ENCODE measurements at places on chromosomes 6 and 20.

GRCh38 chr6:3665608-3666007 lies 85.9 kb downstream of the PXDC1 start:
- DNase-seq = no peak

- DNase-seq = no peak
Measured at GRCh38 chr6:41970436-41970846, 28.8 kb upstream of the CCND3 start.

DNA sequence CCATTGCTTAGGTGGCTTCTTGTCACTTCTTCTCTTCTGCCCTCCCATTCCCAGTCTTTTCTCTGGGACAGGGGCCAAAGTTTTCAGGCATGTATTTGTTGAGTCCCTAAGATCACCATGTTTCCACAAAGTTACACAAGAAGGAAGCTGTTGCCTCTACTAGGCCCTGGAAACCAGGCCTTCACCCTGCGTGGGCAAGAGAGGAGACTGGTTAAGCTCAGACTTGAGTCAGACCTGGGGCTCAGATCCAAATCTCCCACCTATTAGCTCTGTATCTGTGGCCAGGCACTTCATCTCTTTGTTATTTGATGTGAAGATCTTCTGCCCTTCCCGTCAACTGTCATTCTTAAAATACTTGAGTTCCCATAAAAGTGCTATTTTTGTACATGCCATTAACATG lies 154.6 kb downstream of the SASH1 start:
- DNase-seq = no peak

GRCh38 chr20:47220161-47220582 lies 136.3 kb downstream of the ZMYND8 start:
- DNase-seq = peak; percentile 61

- DNase-seq = no peak
Measured at GRCh38 chr6:29675561-29675960, 5.4 kb downstream of the ZFP57 start.

GRCh38 chr6:140537834-140538705 lies 1163.6 kb upstream of the CITED2 start:
- peak; percentile 66 for DNase-seq

GRCh38 chr6:39421383-39422225 lies 99.1 kb upstream of the KCNK16 start:
- no peak for DNase-seq

DNA sequence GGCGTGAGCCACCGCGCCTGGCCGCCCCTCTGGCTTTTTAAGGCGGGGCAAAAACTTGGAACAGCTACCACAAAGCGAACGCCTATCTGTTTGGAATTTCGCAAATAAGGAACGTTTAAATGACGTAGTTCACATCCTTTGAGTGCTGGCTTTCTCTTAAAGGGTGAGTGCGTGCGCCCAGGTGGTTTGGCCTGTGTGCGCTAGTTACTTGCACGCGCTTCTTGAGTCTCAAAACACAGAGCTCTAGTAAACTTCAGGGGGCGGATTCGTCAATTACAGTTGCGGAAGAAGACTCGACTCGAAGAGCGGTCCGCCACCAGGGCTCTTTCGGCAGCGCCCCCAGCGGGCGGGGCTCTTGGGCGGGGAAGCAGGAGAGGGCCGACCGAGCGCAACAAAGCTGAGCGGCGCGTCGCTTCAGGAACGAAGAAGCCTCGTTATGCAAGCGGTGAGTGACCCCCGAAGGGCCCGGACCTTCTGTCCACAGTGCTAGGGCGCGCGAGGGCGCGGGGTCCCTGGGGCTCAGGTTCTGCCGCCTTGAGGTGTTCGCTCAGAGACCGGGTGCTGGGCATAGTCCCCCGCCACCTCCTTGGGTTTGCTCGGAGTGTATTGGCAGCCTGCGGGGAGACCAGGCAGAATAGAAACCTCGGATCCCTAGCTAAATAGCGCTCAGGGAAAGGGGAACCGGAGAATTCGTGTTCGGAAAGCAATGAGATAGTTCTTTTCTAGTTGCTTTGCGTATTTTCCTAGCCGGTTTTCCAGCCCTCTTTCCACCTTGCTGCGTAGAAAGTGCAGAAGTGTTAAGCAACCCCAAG lies at the start of gene SYCP2L:
SYCP2L (plus strand) TSS at position 362 of the 812 bp plus-strand sequence; CDS start at position 437, 75 bp downstream.
- DNase-seq = no peak

- no peak for DNase-seq
Measured at GRCh38 chr20:8527998-8528723, 396.1 kb downstream of the PLCB1 start.

DNA sequence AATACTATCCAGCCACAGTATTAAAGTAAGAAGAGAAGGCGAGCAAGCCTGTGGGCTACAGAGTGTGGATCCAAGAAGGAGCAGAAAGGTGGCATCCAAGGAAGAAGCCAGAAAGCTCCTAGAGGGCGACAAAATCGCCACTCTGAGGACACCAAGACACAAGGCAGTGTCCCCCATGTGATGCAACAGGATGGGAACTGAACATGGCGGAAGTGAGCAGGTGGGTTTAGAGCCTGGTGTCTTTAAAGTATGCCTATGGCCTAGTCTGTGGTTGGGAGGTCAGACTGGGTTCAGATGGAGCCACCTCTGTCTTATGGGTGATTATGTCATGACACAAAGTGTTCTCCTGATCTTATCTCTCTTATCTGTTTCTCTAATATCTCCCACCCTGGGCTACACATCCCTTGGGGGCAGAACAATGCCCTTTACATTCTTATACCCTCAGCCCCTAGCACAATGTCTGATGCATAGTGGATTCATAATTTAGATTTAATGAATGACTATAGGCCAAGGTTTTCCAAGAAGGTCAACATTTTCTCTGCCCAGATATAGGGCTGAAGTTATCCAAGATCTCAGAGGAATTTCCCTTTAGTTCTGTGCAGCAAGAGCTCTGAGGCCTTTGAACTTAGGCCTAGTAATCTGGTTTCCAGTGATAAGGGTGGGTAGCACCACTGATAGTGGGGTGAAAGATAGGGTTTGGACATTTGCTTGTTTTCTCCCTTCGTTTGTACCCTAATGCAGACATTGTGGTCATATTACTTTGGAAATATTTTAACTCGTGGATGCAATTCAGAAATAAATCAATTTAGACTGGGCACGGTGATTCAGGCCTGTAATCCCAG lies 167.3 kb upstream of the AKIRIN2 start:
- no peak for DNase-seq

- DNase-seq = no peak
Measured at GRCh38 chr20:12241065-12241464, 323.4 kb downstream of the BTBD3 start.

GRCh38 chr6:108568101-108568500 lies 7.4 kb downstream of the FOXO3 start:
- no peak for DNase-seq

DNA sequence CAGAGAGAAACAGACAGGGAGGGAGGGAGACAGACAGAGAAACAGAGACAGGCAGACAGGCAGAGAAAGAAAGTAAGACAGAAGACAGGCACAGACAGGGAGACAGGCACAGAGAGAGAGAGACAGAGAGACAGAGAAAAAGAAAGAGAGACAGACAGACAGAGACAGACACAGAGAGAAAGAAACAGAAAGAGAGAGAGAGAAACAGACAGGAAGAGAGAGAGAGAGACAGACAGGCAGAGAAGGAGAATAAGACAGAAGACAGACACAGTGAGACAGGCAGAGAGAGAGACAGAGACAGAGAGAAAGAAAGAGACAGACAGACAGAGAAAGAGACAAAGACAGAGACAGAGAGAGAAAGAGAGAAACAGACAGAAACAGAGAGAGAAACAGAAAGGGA lies 754.8 kb upstream of the DEFB115 start:
- no peak for DNase-seq

- DNase-seq = no peak
Measured at GRCh38 chr6:133671376-133671775, 217.5 kb upstream of the TCF21 start.

- peak; percentile 34 for DNase-seq
Measured at GRCh38 chr6:31083742-31084354, 28.5 kb downstream of the C6orf15 start.

GRCh38 chr6:5813625-5814027 lies 193.1 kb downstream of the NRN1 start:
- no peak for DNase-seq

DNA sequence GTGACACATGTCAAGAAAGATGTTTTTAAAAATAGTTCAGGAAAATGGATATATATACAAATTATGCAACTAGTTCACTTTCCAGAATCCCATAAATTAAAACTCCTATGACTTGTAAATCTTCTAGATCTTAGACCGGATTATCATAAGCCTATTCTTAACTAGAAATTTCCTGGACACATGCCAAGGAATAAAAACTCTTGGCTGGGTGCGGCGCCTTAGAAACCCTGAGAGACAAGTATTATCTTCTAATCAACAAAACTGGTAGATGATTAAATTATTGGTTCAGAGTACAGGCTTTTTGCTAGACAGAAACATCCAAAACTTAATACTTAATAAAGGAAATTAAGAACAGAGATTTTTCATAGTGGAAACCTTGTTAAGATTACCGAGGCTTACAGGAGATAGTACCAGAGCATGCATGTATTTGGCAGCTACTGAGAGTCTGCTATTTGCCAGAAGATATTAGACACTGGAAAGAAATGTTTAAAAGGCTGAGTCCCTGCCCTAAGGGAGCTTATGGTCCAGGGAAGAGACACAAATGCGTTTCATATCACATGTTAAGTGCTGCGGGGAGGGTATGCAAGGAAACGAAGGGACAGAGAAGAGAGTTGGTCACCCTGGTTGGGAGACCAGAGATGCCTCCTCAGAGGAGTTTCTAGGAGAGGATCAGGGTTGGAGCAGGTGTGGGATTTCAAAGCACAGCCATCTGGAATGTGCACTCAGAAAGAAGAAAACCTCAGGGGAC lies 46.5 kb upstream of the IFNGR1 start:
- DNase-seq = no peak

- peak; percentile 58 for DNase-seq
Measured at GRCh38 chr20:32999603-33000250, 4.5 kb downstream of the SUN5 start.

All from HepG2 (cell line).